Osteocyte (in vitro differentiated cells): ENCODE measurements at places on chromosomes 2 and 18. TPM values are rescaled to one million over a fixed set of nuclear protein-coding genes. Genes with fewer than 3 reads are reported as not detected.

DNA sequence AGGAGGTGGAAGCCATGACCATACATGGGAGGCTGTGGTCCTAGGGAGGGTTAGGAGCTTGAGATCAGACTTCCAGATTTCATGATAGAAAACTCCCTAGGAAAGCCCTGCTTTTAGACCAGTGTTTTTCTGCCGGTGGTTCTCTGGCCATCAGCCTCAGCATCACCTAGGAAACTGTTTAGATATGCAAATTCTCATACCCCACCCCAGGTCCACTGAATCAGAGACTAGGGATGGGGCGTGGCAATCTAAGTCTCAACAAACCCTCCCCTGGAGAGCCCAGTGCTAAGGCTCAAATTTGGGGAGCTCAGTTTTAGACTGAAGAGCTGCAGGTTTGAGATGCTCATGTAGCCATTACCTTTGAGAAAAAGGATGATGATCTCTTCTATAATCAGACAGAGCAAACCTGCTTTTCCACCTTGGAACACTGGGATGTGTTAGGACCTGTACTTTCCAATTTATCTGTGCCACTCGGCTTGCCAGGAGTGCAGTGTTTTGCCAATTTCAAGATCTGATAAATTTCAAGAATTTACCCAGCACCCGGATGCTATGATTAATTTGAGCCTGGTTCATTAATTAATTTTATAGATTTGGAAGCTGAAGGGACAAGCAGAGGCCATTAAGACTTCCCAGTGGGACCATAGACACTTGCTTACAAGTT, 31.5 kb upstream of the LYPD6B start:
- DNase-seq: no peak

The SERPINB4 gene
- total RNA-seq: not detected in 2 replicates

DNA sequence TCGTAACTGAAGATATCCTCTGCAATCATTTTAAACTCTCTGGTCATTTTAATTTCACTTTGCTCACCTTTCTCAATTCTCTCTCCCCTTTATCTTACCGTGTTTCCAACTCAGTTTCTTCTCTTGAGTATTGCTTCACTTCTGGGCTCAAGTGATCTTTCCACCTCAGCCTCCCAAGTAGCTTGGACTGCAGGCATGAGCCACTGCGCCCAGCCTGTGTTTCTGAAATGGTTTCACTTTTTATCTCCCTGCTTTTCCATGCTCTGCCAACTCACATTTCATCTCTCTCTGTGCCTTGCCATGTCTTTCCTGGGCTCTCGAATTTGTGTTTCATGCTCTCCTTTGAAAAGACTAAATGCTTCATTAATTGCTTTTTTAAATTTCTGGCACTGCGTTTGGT, 30.5 kb upstream of the TMEM131 start:
- DNase-seq: peak; percentile 8

The CCDC74A gene
- 1.8 and 2.4 TPM in 2 replicates for total RNA-seq

- no peak for DNase-seq
Observed at GRCh38 chr2:9627310-9627709, 3.5 kb downstream of the YWHAQ start.

DNA sequence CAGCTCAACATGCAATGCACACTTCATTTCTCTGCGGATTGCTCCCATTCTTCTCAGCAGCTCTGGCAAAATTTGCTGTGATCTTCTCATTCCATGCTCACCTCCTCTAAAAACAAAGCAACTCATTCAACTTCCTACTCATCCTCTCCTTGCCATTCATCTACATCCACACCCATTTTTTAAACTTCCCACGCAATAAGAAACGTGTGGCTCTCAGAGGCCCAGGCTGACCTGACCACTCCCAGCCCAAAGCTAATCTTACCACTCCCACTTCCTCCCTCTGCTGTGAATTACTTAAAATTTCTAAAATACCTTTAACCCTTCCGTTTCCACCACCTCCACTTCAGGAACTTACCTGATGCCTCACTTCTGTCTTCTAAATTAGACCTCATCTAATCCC, 15.2 kb downstream of the ABCB11 start:
- no peak for DNase-seq

DNA sequence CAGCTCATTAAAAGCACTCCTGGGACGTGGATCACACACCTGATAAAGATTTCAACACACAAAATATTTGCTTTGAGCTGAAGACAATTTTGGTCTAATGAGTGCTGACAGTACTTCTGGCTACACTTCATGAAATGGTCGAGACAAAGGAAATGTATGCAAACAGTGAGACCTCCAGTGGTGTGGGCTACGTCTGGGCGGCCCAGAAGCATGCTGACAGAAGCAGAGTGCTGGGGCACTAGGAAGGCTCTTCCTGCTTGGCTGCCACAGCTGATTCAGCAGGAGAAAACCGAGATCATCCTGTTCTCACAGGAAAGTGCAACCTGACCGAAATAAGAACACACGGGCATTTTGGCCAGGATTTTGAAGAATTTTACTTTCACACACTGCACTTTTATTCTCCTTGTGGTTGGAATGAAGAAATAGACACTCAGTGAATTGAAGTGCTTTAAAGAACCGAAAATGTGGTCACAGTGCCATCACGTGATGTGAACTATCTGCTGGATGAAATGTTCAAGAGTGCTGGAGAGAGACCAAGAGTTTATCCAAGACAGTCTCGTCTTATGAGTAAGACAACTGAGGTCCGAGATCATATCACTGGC, 149.5 kb downstream of the CCBE1 start:
- no peak for DNase-seq

- DNase-seq: no peak
Observed at GRCh38 chr2:148876595-148877402, 1.8 kb downstream of the KIF5C start.

- DNase-seq: no peak
Observed at GRCh38 chr2:74740741-74741431, 86.8 kb downstream of the SEMA4F start.

GRCh38 chr2:190407246-190407661, 901 bp upstream of the MFSD6 start:
- DNase-seq: no peak

GRCh38 chr18:40985436-40985835, 969.6 kb upstream of the PIK3C3 start:
- DNase-seq: no peak

- DNase-seq: no peak
Observed at GRCh38 chr2:237060534-237061312, 25.0 kb upstream of the COPS8 start.

The RBKS gene
- 0.83 and 0.99 TPM in 2 replicates for total RNA-seq

DNA sequence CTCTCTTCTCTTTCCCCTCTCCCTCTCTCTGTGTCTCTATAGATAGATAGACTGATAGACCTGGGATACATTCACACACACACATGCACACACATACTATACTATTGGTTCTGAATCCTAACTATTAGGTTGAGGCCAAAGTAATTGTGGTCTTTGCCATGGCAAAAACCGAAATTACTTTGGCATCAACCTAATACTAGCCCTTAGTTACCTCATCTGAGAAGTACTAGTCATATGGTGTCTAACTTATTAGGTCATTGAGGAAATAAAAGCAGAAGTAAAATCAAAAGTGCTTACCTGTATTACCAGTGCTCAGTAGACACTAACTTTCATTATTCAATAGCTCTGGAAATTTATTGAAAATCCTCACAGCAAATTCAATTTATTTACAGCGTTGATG, 451.5 kb downstream of the EPHA4 start:
- no peak for DNase-seq

GRCh38 chr2:71100195-71100964, 29.6 kb downstream of the MCEE start:
- DNase-seq: no peak

DNA sequence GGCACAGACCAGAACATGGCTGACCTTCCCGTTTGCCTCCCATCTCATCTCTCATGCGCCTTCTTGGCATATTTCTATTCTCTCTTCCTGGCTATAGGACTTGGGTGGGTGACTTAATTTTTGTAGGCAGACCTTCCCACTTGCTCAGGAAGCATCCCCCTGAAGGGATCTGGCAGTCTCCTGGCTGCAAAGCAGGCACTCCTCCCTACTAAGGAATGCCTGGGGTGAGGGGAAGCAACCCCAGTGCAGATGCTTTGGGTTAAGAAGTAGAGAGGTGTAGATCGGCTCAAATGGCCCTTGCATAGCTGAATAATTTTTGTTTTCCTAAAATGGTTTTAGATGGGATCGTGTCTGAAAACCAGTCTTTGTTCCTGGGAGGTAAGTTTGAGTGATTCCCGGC, 17.6 kb downstream of the MCFD2 start:
- no peak for DNase-seq

The ANKRD30B gene
- not detected in 2 replicates for total RNA-seq

The CD226 gene
- total RNA-seq: 0.46 and 0.81 TPM in 2 replicates

The KCNS3 gene
- not detected in 2 replicates for total RNA-seq

The REG3G gene
- not detected in 2 replicates for total RNA-seq

The EML6 gene
- total RNA-seq: 0.42 and 1.1 TPM in 2 replicates

DNA sequence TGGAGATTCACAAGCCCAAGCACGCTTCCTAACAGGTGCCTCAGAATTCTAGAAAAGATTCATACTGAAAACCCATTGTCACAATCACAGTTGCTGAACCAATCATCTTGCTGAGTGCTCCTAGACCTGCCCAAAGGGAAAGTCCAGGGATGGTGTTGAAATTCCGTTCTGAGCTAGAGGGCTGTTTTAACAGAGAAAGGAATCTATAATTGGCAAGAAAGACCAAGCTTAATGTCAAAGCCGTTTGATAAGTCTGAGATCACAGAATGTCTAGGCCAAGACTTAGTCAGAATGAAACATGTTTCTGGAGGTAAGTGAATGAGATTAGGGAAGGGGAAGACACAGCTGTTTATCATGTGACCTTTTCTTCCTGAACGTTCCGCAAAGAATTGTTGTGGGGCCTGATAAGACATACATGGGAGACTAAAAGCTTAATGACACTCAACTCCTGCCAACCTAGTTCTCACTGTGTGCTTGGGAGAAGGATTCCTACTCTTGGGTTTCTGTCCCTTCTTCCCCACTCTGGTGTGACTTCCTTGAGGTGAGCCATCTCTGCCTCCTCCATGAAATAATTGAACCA, 27.5 kb downstream of the PMAIP1 start:
- DNase-seq: no peak

GRCh38 chr18:11850821-11851145, 430 bp upstream of the CHMP1B start:
- no peak for DNase-seq

The KCNG2 gene
- not detected in 2 replicates for total RNA-seq

The GBX2 gene
- 56.5 and 60.7 TPM in 2 replicates for total RNA-seq

DNA sequence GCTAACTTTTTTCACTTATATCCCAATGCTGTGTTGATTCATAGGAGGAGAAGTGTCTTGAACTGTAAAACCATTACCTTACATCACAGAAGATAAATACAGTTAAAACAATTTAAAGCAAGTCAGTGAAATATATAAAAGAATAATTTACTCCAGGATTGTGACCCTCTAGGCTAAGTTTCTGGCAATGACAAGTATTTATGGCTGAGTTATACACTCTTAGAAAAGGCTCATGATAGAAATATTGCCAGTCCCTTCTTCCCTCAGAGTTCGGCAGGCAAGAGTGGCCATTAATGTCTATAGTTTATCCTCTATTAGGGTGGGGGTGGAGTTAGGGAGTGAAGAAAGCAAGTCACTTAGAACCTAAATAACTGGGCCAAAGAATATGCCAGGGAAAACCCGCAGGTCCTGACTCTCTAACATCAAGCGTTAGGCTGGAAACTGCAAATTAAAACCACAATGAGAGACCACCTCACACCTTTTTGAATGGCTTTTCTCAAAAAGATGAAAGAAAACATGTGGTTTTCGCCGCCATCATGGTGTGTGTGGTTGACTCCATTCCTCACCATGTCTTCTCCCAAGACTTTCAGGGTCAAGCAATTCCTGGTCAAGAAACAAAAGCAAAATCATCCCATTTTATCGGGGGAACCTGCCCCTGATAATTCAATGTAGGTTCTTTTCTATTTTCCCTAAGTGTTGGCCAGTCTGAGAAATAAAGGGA, 69.3 kb downstream of the CD226 start:
- no peak for DNase-seq

- DNase-seq: peak; percentile 75
Observed at GRCh38 chr2:239310401-239311061, 90.3 kb downstream of the HDAC4 start.

The SOX11 gene
- 69.5 and 71.7 TPM in 2 replicates for total RNA-seq

The GKN2 gene
- not detected in 2 replicates for total RNA-seq
